Non-pigmented ciliary epithelial cell (primary cell): ENCODE measurements at places on chromosomes 3 and 15.

GRCh38 chr3:196555295-196555694 is 13.1 kb downstream of the WDR53 start:
- DNase-seq: no peak

GRCh38 chr3:30302027-30302426 is 304.4 kb upstream of the TGFBR2 start:
- no peak for DNase-seq

DNA sequence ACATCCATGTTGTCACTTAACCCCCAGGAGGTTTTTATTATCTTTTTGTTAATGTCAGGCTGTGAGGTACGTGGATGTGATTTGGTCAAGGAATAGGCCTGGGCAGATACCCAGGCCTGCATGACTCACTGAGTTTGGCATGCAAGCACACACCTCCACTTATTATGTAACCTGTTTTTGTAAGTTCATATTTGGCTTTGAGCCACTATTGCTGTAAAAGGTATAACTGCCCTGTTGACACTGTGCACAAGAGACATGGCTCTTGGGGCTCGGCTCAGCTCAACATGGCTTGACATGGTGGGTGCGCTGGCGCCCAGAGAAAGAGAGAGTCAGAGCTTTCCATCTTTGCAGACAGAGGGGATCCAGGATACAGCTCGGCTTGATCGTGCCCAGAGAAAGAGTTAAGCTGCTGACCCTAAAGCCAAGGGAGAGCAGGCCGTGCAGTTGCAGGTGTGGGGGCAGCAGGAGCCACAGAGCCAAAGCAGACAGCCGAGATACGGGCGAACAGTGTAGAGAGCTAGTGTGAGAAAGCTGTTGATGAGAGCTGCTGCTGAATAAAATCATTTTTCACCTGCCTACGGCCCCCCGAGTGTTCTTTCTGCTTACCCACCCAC is 67.9 kb upstream of the UNC13C start:
- DNase-seq: no peak

DNA sequence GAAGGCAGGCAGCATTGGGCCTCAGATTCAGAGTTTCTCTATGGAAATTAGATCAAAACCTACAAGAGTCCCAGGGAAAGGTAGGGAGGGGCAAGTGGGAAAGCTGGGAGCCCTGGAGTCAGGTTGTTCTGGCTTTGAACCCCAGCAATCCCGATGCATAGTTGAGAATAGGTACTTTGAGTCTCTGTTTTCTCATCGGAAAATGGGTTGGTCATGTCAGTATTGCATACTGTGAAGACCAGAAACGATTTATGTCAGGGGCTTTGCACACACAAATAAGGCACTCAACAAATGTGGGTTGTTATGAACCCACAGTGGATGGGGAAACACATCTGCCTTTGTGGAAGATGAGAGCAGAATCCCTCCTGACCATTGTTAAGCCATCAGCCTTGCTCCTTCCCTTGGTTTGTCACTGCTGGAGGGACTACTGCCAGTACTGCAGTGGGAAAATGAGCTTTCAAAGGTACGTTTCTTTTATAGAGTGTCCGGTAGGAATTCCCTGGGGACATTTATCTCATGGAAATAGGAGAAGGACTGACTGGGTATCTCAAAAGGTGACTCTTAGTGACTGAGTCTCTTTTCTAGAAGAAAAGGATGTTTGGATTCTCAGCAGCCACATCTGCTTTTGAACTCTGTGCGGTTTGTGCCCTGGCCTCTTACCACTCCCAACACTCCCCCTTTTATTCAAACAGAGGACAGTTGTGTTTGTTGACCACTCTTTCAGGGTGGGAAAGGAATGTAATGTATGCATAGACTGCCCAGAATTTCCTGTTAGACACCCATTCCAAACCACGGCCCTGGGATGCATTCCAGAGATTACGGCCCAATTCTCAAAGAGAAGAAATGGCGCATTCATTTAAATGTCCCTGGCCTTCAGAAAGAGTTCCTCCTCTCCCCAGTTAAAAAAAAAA is 54.6 kb upstream of the VILL start:
- peak; percentile 89 for DNase-seq

DNA sequence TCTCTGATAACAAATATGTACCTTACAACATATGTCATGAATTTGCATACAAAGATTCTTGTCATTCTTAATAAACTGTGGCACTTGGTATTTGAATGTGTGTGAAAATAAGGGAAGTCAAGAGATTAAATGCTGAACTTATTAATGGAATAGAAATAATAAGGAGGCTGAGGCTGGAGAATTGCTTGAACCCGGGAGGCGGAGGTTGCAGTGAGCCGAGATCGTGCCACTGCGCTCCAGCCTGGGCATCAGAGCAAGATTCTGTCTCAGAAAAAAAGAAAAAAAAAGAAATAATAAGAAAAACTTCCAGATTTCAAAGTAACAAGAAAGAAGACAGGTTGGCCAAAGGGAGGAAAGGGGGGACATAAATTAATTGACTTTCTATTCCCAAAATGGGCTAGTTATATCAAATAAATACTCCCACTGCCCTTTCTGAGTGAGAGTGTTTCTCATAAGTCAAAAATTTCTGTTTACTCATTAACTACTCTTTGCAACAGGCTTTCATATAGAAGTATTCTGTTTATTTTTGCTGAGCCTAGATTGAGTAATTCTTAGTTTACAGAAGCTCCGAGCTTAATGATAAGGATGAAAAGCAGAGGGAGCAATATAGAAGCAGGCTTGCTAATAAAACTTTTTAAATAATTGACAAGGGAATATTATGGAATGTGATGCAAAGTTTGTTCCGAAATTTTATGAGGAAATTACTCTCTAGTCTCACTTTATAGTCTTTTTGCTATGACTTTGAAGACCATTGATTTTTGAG is 25.6 kb downstream of the KNG1 start:
- no peak for DNase-seq

GRCh38 chr3:15630646-15631350 is 29.3 kb downstream of the BTD start:
- DNase-seq: no peak

- no peak for DNase-seq
These were observed 3.5 kb downstream of the SLITRK3 start for GRCh38 chr3:165192610-165193192.

DNA sequence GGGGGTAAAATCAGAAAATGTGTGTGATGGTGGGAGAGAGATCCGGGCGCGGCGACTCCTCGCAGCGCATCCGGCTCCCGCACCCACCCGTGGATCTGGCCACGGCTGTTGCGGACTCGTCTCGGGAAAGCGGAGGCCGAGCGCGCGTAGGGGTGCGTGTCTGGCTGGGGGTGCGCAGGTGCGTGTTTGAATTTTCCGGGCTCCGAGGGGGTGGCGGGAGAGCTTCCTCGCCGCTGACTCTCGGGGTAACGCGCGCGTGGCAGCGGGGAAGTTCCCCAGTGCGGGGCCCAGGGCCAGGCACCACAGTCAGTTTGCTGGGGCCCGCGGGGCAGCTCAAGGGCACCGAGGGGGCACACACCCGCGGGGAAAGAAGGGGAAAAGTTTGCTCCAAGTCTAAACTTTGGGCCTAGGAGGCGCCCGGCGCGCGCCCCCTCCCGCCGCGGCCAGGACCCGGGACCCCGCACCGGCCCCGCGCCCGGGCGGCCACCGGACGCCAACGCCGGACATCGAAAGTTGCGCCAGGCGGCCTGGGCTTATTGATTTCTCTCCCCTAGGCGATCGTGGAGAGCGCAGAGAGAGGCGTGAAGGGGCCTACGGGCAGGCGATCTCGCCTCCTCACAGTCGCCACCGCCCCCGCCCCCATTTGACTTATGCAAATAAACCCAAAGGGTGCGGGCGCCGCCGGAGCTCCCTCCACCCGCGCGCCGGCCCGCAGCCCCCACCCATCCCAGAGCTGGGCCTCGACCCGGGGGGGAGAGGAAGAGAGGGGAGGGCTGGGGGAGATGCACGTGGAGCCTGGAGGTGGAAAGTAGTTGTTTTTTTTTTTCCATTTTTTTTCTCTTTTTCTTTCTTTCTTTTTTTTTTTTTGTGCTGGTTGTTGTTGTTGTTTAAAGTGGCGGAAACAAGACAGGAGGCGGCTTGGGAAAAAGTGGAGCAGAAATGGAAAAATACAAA is 639 bp downstream of the FOXP1 start:
- DNase-seq: no peak

- no peak for DNase-seq
These were observed 45.0 kb downstream of the SNRK start for GRCh38 chr3:43331381-43331780.

GRCh38 chr15:89671687-89672086 is 7.5 kb downstream of the PLIN1 start:
- no peak for DNase-seq

DNA sequence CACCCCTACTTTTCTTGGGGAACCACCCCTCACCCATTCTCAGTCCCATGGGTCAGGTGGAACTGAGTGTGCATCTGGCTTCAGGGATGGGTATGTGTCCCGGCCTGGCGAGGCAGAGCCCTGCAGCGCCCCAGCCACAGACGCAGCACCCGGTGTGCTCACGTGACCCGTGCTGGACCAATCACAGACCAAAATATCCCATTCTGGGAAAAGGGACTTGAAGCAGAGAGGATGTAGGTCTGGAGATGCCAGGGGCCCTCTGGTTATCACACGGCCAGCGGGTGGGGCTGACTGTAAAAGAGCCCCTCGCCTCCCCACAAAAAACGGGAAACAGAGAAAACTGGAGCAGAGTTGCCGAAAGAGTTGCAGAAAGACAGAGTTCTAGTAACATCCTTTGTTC is 138.0 kb upstream of the RAD18 start:
- no peak for DNase-seq

DNA sequence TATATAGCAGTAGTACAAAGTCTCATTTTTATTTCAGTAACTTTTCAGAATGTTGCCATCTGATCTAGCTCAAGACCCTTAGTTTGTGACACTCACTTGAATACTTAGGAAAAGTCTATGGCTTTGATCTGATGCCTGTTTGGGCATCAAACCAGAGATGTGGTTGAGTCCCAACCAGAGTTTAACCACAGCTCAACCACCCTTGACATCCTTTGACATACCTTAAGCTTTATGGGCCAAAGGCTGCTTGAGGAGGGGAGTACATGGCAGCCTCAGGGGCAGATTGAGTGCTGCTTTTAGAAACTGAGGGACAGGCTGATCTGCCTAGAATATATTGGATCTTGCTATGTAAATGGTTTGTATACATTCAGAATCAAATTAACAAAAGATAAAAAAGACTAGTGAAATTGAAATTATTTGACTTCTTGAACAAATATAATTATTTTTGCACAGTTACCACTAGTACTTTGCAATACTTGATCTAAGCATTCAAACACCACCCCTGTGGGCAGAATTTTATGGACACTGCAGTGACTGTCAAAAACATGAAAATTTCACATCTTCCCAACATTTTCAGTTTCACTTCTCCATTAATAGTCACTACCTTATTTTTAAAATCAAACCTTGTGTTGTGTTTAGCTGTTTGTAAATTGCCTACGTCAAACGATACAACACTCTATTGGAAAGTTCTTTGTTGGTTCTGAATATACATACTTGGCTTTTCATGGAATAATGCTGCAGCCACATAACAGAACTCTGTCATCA is 199.8 kb downstream of the UBE2E2 start:
- no peak for DNase-seq

DNA sequence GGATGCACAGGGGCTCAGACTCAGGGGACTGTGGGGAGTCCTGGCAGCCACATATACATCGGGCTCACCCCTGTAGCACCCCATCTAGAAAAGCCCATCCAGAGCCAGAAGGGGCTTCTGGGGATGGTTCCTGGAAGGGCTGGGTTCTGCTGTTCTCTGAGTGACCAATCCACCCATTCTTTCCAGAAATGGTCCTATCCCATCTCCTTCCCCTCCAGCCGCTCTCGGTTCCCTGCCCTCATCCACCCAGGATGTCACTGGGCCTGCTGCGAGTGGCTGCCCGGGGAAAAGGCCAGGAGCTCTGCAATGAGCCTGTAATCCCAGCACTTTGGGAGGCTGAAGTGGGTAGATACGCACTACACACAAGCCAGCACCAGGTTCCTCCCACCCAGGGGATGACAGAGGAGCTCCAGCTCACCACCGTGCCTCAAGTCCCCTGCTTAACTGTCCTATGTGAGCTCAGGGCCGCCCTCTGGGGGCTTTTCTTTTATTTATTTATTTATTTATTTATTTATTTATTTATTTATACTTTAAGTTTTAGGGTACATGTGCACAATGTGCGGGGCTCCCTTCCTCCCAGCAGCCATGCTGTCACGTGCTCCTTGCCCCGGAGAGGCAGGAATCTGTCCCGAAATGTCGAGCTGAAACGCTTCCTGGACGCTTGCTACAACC is 13.6 kb upstream of the CSK start:
- no peak for DNase-seq

DNA sequence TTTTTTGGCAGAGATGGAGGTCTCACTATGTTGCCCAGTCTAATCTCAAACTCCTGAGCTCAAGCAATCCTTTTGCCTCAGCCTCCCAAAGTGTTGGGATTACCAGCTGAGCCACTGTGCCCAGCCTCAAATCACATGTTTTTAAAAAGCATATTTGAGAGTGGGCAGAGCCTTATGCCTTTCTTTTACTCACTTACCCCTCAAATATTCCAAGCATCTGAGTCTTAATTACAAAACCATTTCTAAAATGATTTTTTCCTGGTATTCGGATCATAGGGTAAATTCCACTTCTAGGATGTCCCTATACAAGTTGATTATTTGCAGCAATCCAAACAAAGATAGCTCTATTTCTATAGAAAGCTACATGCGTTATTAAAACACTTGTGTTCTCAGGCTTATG is 106.1 kb downstream of the RFTN1 start:
- DNase-seq: no peak

DNA sequence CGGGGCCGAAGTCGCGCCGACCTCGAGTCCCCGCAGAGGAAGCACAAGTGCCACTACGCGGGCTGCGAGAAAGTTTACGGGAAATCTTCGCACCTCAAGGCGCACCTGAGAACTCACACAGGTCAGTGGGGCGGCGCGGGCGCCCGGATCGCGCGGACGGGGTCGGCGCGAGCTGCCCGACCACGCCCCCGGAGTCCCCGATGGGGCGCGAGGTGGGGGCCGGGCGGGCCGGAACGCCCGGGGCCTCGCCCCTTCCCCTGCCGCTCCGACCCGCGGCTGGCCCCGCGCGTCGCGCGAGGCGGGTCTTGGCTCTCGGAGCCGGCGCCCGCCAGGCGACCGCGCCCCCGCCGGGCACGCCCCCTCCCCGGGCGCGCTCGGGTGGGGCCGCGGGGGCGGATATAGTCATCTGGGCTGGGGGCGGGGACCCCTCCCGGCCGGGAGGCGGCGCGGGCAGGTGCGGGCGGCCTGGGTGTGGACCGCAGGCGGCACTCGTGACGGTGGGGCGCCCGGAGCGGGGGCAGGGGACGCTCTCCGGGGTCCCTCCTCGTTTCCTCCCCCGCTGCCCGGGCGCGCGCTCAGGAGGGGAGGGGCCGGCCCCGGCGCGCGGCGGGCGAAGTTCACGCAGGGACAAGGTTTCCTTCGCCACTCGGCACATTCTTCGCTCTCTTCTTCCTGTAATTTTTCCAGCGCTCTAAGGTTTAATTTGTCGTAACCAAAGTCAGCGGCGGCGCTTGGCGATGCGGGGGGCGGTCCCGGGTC is 1.2 kb downstream of the KLF13 start:
- DNase-seq: no peak

DNA sequence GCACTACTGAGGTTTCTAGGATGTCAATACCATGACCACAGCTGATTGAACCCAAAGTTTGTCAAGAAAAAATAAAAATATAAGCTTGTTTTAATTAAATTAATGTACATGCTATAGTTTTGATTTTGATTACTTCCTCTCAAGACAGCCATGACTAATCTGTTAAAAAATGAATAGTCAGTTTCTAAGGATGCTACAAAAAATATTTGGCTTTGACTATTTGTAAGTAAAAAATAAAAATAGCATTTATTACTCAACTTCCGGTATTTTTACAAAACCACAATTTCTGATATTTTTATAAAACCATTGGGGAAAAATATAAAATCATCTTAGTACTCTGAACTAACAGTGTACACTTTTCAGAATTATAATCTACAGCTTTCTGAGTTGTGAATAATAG is 12.1 kb upstream of the TEX9 start:
- DNase-seq: no peak
